ENCODE measurements at places on chromosomes 1 and 21.

- no peak for DNase-seq
Observed at GRCh38 chr1:82091729-82092128, 291.0 kb downstream of the ADGRL2 start.

DNA sequence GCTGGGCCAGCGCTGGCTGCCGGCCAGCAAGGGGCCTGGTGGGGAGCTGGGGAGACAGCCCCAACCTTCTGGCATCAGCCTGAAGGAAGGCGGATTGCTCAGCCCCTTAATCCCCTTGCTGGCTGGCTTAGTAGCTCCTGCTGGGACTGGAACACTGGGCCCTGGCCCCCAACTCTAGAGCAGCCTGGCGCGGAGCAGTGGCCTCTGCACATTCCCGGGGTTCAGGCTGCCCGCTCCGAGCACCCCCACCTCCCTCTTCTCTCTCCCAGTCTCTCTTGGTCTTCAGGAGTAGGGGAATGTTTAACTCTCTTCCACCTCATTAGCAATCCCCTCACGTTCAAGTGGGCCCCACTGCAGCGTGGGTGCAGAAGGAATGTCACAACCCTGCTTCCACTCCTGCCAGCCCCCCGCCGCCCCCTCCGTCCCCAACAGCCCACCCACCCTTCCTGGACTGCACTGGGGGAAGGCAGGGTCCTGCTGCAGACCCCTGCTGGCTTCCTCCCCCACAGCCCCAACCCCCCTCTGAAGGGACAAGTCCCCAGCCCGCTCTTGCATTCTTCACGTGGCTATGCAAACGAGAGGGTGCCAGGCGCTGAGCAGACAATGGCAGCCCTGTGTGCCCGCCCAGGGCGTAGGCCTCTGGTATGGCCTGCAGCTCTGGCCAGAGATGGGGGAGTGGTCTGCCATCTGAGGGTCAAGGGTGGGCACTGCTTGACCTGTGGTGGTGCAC lies 980 bp upstream of the CLDN19 start:
- DNase-seq = no peak

- DNase-seq = peak; percentile 79
Observed at GRCh38 chr1:56502700-56503245, 76.6 kb downstream of the PLPP3 start.

- DNase-seq = no peak
Observed at GRCh38 chr21:25687787-25688186, 46.9 kb downstream of the ATP5PF start.

GRCh38 chr1:11790880-11791715 lies 14.7 kb downstream of the MTHFR start:
- peak; percentile 88 for DNase-seq

DNA sequence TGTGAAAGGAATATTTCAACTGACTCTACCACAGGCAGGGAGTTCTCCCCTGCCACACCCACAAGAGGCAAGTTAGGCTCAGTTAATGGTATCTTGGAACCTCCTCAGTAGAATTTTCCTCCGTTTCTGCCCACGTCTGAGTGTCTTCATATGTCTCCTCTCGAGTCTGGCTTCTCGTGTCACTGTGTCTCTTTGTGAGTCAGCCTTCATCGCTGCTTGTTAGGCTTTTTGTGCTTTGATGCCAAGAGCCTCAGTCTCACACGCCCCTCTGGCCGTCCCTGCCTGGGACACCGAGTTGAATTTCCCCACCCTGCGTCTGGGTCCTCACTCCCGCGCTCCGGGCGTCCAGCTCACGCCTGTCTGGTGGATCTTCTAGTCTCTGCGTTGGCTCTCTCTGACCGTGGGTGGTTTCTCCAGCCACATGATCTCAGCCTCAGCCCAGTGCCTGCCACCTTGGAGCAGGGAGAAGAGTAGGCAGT lies 125.7 kb upstream of the GADD45A start:
- DNase-seq = no peak

DNA sequence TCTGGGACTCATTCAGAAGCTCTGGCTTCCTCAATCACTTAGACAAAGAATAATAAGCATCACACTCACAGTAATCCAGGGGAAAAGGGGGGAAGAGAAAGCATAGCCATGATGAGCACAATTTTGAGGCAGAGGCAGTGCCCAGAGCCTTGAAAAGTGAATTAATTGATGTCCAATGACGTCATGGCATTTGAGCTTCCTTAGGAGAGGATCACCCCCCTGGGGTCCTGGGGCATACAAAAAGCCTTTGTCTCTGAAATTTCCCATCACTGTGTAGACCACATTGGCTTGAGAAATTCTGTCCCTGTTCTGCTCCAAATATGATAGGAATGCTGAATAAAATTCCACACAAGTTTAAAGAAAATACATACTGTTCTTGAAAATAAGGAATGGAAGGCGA lies 84.3 kb upstream of the COA6 start:
- DNase-seq = no peak

GRCh38 chr1:35122311-35122710 lies 43.1 kb downstream of the ZMYM1 start:
- no peak for DNase-seq

Data from renal cortical epithelial cell (primary cell).